ENCODE measurements at places on chromosomes 3 and 15.

GRCh38 chr15:76032046-76032445 is 19.8 kb upstream of the NRG4 start:
- no peak for DNase-seq

- no peak for DNase-seq
Measured at GRCh38 chr3:155785662-155786295, 20.3 kb downstream of the C3orf33 start.

DNA sequence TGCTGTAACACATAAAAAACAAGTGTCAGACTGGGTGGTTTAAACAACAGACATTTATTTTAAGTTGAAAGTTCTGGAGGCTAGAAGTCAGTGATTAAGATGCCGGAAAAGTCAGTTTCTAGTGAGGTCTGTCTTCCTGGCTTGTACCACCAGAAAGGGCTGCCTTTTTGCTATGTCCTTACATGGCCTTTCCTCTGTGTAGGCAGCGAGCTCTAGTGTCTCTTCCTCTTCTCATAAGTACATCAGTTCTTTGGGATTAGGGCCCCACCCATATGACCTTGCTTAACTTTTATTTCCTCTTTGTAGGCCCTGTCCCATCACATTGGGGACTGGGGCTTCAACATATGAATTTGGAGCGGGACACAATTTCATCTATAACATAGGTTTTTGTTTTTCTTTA is 128.0 kb downstream of the BBX start:
- no peak for DNase-seq

DNA sequence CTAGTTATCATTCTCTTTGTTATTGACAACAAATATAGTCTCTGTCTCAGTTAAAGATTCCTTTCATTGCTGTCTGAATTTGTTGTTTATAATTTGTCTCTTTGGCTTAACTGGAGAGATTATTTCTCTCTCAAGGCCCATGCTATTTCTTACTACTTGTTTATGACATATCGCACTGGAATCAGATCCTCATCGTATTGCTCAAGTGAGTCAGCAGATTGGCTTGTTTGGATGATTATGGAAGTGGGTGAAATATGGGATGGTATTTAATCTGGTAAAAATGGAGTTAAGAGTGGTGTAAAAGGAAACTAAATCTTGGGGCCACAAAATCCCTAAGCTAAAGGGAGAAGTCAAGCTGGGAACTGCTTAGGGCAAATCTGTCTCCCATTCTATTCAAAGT is 613.1 kb downstream of the SI start:
- no peak for DNase-seq

DNA sequence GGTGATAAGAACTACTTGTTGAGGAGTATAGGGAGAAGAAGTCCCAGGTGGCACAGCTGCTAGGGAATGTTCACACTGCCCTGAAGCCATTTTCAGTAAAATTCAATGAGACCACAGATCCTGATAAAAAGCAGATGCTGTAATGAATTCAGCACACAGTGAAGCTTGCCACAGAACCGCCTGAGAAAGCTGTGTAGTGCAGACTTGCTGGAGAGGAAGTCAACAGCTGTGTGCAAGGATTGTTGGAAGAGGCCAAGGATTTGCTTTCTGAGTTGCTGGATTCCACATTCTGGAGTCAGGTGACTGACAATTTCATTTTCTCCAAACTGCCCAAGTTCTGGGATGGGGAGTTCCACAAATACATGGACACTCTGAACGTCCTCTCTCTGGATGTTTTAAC is 70.9 kb downstream of the ANP32A start:
- no peak for DNase-seq

- no peak for DNase-seq
Measured at GRCh38 chr3:53704363-53704725, 141.9 kb downstream of the CHDH start.

GRCh38 chr3:107600780-107601179 is 78.0 kb downstream of the BBX start:
- DNase-seq: no peak

DNA sequence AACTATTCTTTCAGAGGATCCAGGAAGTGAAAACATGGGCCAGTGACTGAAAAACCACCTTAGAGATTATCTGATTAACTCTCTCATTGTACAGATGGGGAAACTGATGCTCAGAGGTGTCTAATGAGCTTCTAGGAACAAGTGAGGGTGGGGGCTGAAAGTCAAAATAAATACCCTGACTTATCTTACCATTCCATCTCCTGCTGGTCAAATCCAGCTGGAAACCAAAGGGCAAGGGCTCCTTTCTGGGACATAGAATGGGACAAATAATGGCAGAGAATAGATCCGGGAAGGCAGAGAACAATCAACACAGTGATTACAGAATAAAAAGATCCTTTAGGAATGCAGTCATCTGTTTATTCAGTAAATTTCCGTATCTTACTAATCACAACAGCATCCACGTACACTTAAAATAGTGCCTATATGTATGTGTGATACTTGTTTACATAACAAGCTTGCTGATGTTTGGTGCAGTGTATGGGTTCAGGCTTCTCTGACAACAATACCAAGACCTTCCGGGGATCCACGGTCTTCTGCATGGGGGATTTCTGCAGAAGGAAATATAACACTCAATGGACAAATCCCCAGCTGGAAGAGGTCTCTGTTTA is 173.2 kb downstream of the THSD4 start:
- DNase-seq: no peak

GRCh38 chr15:77895742-77896141 is 181.8 kb downstream of the TBC1D2B start:
- no peak for DNase-seq

DNA sequence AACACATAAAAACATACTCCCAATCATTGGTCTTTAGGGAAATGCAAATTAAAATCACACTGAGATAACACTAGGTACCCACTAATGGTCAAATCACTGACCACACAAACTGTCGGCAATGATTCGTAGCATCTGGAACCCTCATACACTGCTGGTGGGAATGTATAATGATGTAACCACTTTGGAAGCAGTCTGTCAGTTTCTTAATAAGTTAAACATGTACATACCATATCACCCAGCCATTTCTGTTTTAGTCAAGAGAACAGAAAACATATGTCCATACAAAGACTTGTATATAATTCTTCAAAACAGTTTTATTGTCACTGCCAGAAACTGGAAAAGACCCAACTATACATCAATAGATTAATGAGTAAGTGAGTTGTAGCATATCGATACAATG is 63.3 kb upstream of the LRRC3B start:
- no peak for DNase-seq

GRCh38 chr15:94991718-94992117 is 760.4 kb downstream of the MCTP2 start:
- DNase-seq: no peak

- DNase-seq: no peak
Measured at GRCh38 chr3:70744536-70744935, 432.1 kb upstream of the MDFIC2 start.

- no peak for DNase-seq
Measured at GRCh38 chr3:184360929-184361531, 375 bp downstream of the CLCN2 start.

GRCh38 chr3:159458010-159458409 is 530.6 kb upstream of the IL12A start:
- DNase-seq: no peak

- no peak for DNase-seq
Measured at GRCh38 chr3:27680517-27681246, 41.4 kb downstream of the EOMES start.

- DNase-seq: no peak
Measured at GRCh38 chr3:196414469-196414868, 17.8 kb downstream of the UBXN7 start.

- no peak for DNase-seq
Measured at GRCh38 chr3:189848395-189849040, 217.3 kb downstream of the TP63 start.

- DNase-seq: no peak
Measured at GRCh38 chr3:31966978-31967591, 14.0 kb downstream of the OSBPL10 start.

DNA sequence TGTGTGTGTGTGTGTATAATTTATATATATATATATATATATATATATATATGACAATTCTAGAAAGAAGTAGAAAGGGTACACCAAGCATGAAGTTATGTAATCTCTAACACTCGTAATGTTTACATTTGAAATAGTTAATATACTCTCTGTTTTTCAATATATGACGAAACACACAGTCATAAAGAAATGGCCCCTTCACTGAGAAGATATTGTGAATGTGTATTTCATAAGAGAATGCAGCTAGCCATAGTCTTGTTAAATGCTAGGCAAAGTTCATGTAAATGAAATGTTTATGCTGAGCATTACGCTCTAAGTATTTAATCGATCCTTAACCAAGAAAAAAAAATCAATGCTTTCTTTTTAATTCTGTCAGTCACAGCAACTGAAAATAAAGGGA is 154.7 kb upstream of the TSPAN3 start:
- DNase-seq: no peak

- no peak for DNase-seq
Measured at GRCh38 chr3:21876782-21877181, 125.8 kb upstream of the ZNF385D start.

DNA sequence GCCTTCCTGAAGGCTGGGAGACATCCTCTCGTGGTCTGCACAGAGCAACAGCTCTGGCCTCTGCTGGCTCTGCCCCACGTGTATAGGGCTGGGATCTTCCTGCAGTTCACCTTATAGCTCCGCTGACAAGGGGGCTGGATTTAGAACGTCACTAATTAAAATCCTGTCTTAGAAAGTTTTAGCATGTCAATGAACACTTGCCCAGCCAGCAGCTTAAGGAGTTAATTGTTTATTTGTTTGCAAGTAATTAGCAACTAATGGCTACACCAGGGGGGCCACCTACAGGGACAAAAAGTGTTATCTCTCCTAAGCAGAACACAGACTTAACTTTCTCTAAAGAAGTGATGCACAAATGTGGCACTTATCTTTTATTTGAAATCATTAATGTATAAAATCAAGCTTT is at the start of gene HESX1:
Gene HESX1, minus strand, starts transcription at position 84 of the 403 bp plus-strand sequence. Its CDS starts 60 bp downstream, at position 24.
- DNase-seq: no peak

GRCh38 chr3:135964160-135964955 is 1.2 kb upstream of the PPP2R3A start:
- no peak for DNase-seq

- no peak for DNase-seq
Measured at GRCh38 chr3:130828948-130829947, 64.6 kb upstream of the ATP2C1 start.

DNA sequence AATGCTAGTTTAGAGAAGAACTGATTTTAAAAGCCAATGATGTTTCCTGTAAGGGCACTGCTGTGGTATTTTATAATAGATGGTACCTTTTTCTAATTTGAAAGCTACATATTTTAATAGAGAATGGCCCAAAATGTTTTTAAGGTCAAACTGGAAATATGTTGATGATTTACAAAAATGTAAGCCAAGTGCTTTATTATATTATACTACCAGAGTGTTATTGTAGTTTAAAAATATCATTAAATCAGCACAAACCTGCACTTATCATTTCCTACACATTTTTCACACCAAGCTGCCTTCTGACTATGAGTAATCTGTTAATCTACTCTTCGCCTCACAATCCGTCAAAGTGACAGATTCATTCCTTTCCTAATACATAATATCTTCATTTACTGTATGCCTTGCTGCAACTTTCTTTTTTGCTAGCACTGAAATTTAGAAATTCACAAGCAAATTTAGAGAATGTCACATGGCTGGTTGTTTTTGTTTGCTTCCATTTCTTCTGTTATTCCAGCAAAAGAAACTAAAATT is 126.4 kb upstream of the FAM3D start:
- DNase-seq: no peak

DNA sequence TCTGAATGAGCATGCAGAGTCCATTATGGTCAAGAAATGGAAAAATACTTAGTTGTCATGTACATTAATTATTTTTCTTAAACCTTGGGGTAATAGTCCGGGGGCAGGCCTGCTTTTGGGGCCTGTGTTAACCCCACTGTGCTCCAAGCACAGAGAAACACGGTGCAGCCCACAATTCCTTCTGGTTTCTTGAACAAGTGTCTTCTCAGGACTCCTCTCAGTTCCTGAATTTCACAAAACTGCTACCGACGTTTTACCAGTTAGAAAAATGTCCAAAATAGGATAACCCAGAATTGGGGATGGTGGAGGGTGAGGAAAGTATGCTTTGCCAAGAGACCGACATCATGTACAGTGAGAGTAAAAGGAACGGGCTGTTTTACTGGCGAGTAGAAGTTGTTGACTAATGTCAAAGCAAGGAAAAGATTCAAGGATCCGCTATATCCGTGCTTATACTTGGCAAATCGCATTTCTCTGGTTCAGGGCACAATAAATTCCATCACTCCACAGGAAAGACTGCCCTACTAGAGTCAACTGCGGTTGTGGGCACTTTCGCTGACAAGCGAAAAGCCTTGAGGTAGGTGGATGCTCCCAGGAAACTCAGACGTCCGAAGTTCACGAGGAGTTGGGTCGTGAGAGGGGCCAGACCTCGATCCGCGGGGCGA is 495 bp upstream of the NXPE3 start:
- DNase-seq: no peak

DNA sequence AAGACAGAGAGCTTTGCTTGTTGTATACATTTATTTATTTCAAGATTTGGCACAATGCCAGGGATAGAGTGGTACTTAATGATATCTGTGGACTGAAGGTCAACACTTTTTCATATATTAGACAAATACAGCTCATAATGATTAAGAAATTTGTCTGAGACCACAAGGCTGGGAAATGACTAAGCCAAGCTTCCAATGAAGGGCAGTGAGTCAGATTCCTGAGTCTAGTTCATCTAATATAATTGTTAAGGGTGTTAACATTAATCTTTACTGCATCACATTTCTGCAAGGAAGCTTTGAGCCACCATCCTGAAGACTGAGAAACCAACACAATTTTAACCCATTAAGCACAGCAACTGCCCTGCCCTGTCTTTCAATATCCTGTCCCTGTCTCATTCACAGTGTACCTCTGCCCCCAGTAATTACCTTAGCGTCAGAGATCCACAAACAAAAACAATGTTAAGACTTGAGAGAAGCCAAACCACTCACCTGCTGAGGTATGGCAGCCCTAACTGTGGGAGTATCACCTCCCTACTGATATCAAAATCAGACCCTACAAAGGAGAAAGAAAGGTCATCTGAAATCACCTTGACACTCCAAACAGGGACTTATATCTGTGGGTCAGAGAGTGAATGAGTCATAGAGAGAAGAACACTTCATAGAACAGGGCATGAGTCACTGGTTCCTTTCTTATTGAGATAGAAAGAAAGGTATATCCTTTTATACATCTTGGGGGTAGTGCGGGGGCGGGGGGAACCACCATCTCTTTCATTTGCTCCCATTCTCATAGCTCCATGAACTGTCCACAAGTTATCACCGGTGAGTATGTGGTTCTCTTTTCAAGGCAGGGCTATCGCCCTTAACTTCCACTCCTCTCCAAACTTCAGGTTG is 74.7 kb downstream of the MAGI1 start:
- DNase-seq: peak; percentile 16

GRCh38 chr3:38257583-38257982 is 8.0 kb upstream of the SLC22A13 start:
- no peak for DNase-seq

GRCh38 chr15:54374184-54374952 is 396.1 kb downstream of the UNC13C start:
- no peak for DNase-seq
